Activated naive CD8-positive, alpha-beta T cell treated with anti-CD3 and anti-CD28 coated beads, Interleukin-2, amount 10 ng/mL, durations not matched to agents 7 days and 5 days (primary cell): ENCODE measurements at places on chromosomes 2 and 18. TPM values are rescaled to one million over a fixed set of nuclear protein-coding genes. Genes with fewer than 3 reads are reported as not detected.

The CRYGD gene
- not detected for total RNA-seq

The VWC2L gene
- total RNA-seq = not detected

DNA sequence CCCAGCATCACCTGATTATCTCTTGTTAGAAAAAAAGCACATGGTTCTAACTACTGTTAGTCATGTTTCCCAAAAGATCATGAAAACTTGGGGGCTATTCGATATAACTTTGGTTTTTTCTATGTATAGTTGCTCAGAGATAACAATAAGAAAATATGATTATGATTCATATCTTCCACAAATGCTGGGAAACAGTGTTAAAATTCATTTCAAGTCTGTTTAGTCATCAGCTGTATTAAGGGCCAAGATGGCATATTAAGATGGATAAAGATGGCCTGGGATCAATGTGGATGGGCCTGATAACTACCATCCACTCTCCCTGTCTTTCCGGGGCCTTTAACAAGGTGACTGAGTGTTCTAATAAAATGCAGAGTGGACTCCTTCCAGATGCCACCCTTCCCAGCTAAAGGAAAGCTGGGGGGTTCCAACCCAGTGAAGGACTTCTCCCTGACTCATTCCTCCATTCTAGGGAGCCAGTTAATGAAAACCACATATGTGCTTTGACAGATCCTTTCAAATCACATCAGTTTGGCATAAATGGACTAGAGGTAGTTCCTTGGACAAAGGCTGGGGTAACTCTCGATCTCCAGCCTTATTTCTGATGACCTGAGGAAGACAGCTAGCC is 221.6 kb downstream of the VAPA start:
- peaks cover 6% of the 10 kb centered on the region for H3K4me1 ChIP-seq
- DNase-seq = no peak
- no peak overlapping the region for H3K27ac ChIP-seq
- peaks cover 28% of the 10 kb centered on the region for H3K27me3 ChIP-seq
- no peak overlapping the region for H3K4me3 ChIP-seq

The ABCG8 gene
- not detected for total RNA-seq

- no peak for DNase-seq
- no peak overlapping the region for H3K4me3 ChIP-seq
- no peaks in the 10 kb centered on the region for H3K36me3 ChIP-seq
- no peak overlapping the region for H3K27ac ChIP-seq
These were observed 163.8 kb downstream of the CLIP4 start for GRCh38 chr2:29278966-29279365.

DNA sequence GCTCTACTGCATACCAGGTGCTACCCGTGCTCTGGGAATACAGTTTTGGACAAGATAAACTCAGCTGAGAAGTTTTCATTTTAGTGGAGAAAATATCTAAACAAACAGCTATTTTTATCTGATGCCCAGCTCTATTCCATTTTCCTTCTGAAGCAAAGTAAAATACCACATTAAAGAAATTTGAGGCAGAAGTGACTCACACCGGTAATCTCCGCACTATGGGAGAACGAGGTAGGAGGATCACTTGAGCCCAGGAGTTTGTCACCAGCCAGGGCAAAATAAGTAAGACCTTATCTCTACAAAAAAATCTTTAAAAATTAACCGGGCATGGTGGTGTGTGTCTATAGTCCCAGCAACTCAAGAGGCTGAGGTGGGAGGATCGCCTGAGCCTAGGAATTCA is 416.2 kb upstream of the LYPD1 start:
- H3K4me1 ChIP-seq = no peaks in the 10 kb centered on the region
- DNase-seq = no peak
- H3K36me3 ChIP-seq = no peaks in the 10 kb centered on the region

DNA sequence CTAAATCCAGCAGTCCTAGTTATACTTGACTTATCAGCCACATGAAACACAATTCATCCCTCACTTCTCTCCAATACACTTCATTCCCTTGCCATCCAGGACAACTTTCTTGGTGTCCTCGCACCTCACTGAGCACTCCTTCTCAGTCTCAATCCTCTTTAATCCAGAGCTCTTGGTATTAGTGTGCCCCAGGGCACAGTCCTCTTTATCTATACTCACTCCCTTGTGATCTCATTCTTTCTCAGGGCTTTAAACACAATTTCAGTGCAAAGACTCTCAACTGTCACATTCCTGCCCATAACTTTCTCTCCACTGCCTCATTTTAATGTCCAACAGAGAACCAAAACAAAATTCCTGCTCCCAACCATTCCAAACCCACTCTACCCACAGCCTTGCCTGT is 60.8 kb upstream of the SPOPL start:
- no peak for DNase-seq
- no peaks in the 10 kb centered on the region for H3K4me1 ChIP-seq
- no peak overlapping the region for H3K4me3 ChIP-seq
- H3K27me3 ChIP-seq = no peaks in the 10 kb centered on the region

GRCh38 chr2:71223767-71224333 is 3.1 kb downstream of the PAIP2B start:
- H3K4me1 ChIP-seq = peaks cover 16% of the 10 kb centered on the region
- DNase-seq = no peak
- H3K4me3 ChIP-seq = no peak overlapping the region
- no peaks in the 10 kb centered on the region for H3K36me3 ChIP-seq

DNA sequence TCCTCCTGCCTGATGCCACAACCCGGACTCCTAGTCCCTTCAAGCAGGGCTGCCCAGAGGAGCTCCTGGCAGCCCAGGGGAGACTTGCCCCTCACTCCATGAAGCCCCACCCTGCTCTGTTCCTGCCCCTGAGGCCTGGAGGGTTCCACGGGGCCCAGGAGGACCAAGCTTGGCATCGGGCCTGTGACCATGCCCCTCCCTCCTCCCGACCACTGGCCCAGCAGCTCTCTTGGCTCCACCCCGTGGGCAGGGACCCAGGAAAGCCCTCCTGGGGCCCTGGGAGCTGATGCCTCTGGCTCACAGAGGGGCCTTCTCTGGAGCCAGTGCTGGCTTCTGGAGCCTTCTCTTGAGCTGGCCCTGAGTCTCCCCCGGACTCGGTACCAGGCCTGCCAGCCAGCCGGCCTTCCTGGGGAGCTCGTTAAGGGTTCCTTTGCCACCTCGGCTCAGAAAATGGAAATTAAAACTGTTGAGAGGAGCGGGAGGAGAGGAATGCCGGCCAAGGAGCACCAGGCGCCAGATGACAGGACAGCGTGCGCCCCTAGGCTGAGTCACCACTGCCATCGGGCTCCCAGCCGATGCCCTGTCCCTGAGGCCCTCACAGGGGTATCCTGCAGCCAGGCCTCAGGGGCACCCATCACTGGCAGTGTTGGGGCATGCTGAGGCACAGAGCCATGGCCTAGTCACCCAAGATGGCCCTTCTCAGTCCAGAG is 40.6 kb upstream of the SNED1 start:
- no peak overlapping the region for H3K27ac ChIP-seq
- peaks cover 2% of the 10 kb centered on the region for H3K27me3 ChIP-seq
- DNase-seq = no peak
- no peak overlapping the region for H3K4me3 ChIP-seq
- H3K36me3 ChIP-seq = no peaks in the 10 kb centered on the region

- no peak for DNase-seq
- no peak overlapping the region for H3K27ac ChIP-seq
- no peak overlapping the region for H3K4me3 ChIP-seq
- H3K36me3 ChIP-seq = no peaks in the 10 kb centered on the region
These were observed 102.8 kb downstream of the ZNF385B start for GRCh38 chr2:179758636-179759035.

The LGALSL gene
- total RNA-seq = 0.19 TPM

The ARHGAP28 gene
- total RNA-seq = not detected

- H3K4me1 ChIP-seq = peaks cover 9% of the 10 kb centered on the region
- peaks cover 5% of the 10 kb centered on the region for H3K36me3 ChIP-seq
- H3K27ac ChIP-seq = no peak overlapping the region
- H3K27me3 ChIP-seq = peaks cover 7% of the 10 kb centered on the region
- no peak overlapping the region for H3K4me3 ChIP-seq
These were observed 109.1 kb downstream of the CPO start for GRCh38 chr2:207048416-207048815.

- no peaks in the 10 kb centered on the region for H3K4me1 ChIP-seq
- DNase-seq = no peak
- H3K4me3 ChIP-seq = no peak overlapping the region
- H3K36me3 ChIP-seq = no peaks in the 10 kb centered on the region
- no peaks in the 10 kb centered on the region for H3K27me3 ChIP-seq
These were observed 7.6 kb upstream of the SNED1 start for GRCh38 chr2:240990726-240991377.

DNA sequence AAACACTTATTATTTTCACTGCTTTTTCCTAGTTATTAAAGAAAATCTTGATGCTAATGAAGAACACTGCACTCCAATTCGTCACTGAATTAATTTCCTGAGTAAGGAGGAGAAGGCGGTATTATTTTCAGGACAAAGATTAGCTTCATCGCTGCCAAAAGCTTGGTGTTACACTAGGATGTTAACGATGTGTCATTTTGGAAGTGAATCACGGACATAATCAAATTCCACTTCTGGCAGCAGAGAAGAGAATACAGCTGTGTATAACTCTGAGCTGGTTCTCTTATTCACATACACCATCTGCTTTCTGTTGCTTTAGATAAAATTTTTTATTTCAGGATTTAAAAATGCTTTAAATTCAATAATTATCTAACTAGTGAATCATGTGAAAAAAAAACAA is 74.1 kb downstream of the SCG2 start:
- no peak overlapping the region for H3K27ac ChIP-seq
- no peaks in the 10 kb centered on the region for H3K36me3 ChIP-seq
- no peaks in the 10 kb centered on the region for H3K4me1 ChIP-seq
- peaks cover 2% of the 10 kb centered on the region for H3K27me3 ChIP-seq
- DNase-seq = no peak

GRCh38 chr2:184053326-184053725 is 545.0 kb upstream of the ZNF804A start:
- H3K27me3 ChIP-seq = no peaks in the 10 kb centered on the region
- DNase-seq = no peak
- no peak overlapping the region for H3K4me3 ChIP-seq
- H3K27ac ChIP-seq = no peak overlapping the region
- H3K4me1 ChIP-seq = no peaks in the 10 kb centered on the region

GRCh38 chr2:8647462-8647857 is 34.4 kb upstream of the ID2 start:
- H3K27me3 ChIP-seq = peaks cover 4% of the 10 kb centered on the region
- peaks cover 5% of the 10 kb centered on the region for H3K4me1 ChIP-seq
- H3K27ac ChIP-seq = no peak overlapping the region
- H3K4me3 ChIP-seq = no peak overlapping the region
- DNase-seq = no peak

DNA sequence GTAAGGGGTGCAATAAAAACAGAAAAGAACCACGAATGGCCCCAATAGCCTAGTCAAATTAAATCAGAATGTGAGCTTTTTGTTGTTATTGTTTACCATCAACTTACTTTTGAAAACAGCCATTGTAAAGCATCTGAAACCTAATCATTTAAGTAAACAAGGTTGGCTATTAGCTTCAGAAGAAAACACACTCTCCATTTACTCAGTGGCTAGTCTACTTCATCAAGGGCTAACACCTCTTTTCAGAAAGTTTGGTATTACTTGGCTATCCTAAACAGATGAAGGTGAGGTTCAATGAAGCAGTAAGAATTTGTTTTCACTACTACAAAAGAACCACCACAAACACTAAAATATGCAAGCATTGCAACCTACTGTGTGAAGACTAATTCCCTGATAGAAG is 398.0 kb downstream of the CDH2 start:
- no peaks in the 10 kb centered on the region for H3K4me1 ChIP-seq
- no peak overlapping the region for H3K27ac ChIP-seq
- DNase-seq = no peak
- no peak overlapping the region for H3K4me3 ChIP-seq
- H3K36me3 ChIP-seq = no peaks in the 10 kb centered on the region

- no peaks in the 10 kb centered on the region for H3K27me3 ChIP-seq
- H3K27ac ChIP-seq = no peak overlapping the region
- DNase-seq = no peak
These were observed 31.4 kb downstream of the INO80C start for GRCh38 chr18:35466334-35466733.

GRCh38 chr2:149657401-149658040 is 69.9 kb upstream of the MMADHC start:
- H3K27me3 ChIP-seq = peaks cover 12% of the 10 kb centered on the region
- no peak overlapping the region for H3K27ac ChIP-seq
- H3K4me1 ChIP-seq = no peaks in the 10 kb centered on the region
- no peaks in the 10 kb centered on the region for H3K36me3 ChIP-seq
- no peak overlapping the region for H3K4me3 ChIP-seq

The SERPINB4 gene
- not detected for total RNA-seq

The ANKRD23 gene
- 16.5 TPM for total RNA-seq
